ENCODE measurements at places on chromosomes 4 and X.

GRCh38 chr4:99806545-99806944 lies 10.1 kb upstream of the DAPP1 start:
- no peak for DNase-seq

- DNase-seq, result no peak
Measured at GRCh38 chr4:174910271-174910670, 7.9 kb upstream of the ADAM29 start.

- DNase-seq, result no peak
Measured at GRCh38 chrX:152902502-152902820, 4.6 kb downstream of the ZNF185 start.

DNA sequence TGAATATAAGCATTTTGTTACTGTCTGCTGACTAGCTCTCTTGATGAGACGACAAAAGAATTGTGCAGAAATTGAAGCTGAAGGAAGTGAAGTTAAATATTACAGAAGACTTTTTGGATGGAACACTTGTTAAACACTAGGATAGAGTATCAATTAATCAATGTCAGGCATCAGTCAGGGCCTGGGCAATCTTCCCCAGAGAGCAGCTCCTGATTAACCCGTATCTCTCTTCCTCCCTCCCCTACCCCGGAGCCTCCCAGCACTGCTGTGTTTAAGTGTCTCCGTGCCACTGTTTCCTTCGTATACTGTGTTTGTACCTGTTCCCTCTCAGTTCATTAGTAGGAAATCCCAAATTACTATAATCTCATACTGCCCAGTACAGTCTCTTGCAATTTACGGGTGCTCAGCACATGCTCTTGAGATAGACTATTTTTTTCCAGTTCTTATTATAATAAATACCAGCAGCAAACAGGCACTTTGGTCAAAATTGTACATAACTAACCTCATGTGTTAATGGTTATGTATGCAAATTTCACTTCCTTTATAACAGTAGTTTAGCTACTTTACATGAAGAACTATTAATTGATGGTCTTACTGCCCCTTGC lies 765.7 kb upstream of the FTHL17 start:
- no peak for DNase-seq

GRCh38 chr4:151407466-151408379 lies 1.3 kb upstream of the FHIP1A start:
- DNase-seq, result peak; percentile 37

- DNase-seq, result no peak
Measured at GRCh38 chr4:110296892-110297291, 98.5 kb upstream of the ELOVL6 start.

DNA sequence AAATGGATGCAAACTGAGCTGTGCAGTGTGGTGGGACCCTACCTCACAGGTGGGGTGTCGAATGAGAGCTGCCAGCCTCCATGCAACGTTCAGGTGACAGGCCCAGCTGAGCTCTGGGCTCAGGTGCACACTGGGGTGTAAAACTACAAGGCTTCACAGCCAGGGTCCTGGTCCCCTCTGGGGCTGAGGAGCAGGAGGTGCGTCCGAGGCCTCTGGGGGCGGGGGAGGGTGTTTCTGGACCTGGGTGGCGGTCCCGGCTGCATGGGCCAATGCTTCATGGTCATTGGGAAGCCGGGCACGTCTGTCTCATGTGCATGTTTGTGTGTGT lies 26.5 kb upstream of the SORCS2 start:
- DNase-seq, result no peak

DNA sequence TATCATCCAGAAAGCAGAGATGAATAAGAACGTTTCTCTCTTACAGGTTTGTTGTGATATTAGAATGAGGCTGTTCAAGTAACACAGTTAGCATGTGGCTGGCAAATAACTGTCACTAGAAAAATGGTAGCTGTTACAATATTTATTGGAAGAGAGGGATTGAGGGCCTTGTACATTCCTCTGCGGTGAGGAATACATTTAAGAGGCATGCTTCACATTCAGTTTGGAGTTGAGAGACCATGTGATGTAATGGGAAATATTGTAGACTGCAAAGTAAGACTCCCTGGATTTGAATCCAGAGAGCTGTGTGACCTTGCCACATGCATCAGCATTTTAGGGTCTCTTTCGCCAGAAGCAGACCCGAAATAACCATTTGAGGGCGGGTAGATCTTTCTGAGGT lies 104.8 kb upstream of the KIT start:
- no peak for DNase-seq

DNA sequence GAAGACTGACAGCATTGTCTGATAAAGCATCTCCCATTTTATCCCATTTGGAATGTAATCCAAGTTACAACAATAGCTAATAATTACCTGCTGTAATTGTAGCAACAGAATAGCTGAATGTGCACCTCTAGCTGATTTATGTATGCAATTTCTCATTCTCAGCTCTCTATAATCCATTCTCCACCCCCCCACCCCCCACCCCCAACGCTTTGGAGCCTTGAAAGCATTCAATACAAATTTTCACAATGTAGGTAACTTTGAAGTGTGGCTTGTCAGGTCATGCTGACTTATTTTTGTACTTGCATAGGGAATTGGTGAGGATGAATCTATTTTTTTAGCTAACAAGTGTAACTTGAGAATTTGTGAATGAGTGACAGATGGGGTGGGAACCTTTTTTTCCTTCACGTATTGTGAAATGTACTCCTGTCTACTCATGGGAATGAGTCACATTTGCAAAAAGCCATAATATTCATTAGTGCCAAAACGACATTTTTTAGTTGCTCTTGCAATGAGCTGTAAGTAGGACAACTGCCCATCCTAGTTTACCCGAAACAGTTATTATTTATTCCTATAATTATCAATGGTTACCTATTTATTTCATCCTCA lies 159.3 kb downstream of the PALLD start:
- no peak for DNase-seq

GRCh38 chr4:20015636-20016224 lies 236.0 kb upstream of the SLIT2 start:
- DNase-seq, result no peak

DNA sequence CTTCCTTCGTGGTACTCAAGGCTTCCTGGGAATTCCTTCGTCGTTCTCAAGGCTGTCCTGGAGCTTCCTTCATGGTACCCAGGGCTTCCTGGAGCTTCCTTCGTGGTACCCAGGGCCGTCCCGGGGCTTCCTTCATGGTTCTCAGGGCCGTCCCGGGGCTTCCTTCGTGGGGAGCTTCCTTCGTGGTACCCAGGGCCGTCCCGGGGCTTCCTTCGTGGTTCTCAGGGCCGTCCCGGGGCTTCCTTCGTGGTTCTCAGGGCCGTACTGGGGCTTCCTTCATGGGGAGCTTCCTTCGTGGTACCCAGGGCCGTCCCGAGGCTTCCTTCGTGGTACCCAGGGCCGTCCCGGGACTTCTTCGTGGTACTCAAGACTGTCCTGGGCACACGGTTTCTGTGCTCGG lies 339.6 kb upstream of the FAT1 start:
- DNase-seq, result no peak

DNA sequence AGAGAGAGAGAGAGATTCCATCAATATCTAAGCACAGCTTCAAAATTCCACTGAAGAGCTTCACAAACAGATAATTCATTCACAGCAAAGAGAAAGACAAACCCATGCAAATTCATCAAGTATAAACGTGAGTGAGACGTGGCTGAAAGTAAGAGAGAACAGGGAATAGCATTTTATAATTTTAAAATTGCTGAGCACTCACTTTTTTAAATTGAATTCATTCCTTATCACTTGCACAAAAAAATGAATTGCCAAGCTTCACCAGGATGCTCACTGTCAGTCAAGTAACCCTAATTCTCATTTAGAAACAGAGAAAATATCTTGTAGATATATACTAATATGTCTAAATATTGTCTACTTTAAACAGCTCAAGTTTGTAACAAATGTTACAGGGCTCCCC lies 40.5 kb downstream of the BMP3 start:
- no peak for DNase-seq

GRCh38 chr4:100876546-100876945 lies 358.7 kb upstream of the EMCN start:
- DNase-seq, result no peak

DNA sequence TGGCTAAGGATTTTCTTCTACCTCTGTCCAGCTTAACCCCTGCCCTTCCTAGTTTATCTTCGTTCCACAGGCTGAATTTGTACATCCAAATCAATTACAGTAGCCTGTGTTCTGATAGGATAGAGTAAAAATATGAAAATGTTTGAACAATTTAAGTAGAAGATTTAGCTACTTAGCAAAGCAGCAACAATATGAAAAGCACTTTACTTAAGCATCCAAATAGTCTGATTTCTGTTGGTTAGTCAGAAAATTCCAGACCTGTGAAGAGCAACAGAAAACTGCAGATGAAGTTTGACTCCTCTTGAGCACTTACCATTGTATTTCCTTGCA lies 2.0 kb downstream of the ARSJ start:
- DNase-seq, result no peak

DNA sequence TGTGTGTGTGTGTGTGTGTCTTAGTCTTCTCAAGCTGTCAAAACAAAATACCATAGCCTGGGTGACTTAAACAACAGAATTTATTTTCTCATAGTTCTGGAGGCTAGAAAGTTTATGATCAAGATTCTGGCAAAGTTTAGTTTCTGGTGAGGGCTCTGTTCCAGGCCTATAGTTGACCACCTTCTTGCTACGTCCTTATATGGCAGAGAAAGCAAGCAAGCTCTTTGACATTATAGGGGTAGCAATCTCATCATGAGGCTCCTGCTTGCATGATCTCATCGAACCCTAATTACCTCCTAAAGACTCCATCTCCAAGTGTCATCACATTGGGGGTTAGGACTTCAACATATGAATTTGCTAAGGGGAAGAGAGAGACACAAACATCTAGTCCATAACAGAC lies 6.9 kb upstream of the AFP start:
- no peak for DNase-seq

GRCh38 chr4:54877006-54877405 lies 219.2 kb downstream of the KIT start:
- no peak for DNase-seq

DNA sequence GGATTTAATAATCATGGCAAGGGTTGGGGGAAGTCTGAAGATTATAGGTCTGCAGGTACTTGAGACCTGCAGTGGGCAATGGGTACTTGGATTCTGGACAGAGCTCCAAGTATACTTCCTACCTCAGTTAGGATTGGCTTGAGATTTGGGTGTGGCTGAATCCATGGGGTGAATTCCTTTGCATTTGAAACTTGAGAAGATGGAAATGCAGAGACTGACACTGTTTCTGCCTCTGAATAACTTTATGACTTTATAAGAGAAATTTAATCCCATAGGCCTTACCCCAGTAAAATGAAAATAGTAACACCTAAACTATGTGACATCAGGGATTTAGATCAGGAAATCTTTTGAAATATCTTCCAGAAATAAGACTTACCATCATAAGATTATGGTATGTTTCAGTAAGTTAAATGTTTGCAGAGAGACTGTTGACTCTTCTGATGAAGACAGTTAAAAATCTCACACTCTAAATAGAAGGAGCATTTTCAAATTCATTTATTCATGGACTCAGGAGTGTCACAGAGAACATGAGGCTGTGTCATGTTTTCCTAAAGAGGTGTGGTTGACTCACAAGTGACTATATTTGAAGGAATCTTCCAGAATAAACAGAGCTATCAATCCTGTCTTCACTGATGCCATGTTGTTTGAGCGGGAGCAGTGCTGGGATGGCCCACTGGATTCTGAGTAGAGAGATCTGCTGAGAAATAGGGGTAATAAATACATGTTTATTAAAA lies 513.5 kb upstream of the NR3C2 start:
- DNase-seq, result no peak

GRCh38 chr4:163515198-163515597 lies 20.7 kb downstream of the TMA16 start:
- no peak for DNase-seq

DNA sequence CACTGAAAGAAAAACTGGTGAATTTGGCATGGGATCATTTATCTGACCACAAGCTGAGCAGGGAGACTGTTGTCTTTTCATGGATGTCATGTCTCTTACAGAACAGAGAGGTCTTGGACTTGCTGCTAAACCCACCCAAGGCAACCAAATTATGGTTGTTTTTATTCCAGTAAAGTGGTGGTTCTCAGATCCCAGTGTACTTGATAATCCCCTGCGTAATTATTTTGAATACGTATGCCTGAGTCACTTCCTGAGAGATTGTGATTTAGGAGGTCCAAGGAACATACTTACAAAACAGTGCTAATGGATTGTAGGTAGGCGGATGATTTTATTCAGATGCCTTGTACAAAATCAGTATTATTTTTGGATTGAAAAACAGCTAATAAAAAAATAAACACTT lies 585.6 kb downstream of the IL1RAPL1 start:
- DNase-seq, result no peak

DNA sequence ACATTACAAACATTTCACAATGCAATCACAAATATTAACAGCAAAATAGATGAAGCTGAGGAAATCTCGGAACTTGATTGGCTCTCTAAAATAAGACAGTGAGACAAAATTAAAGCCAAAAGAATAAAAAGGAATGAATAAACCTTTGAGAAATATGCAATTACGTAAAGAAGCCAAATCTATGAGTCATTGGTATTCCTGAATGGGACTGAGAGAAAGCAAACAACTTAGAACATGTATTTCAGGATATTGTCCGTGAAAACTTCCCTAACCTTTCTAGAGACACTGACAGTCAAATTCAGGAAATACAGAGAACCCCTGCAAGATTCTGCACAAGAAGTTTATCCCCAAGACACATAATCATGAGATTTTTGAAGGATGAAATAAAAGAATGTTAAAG lies 48.4 kb upstream of the SPANXN2 start:
- DNase-seq, result no peak

DNA sequence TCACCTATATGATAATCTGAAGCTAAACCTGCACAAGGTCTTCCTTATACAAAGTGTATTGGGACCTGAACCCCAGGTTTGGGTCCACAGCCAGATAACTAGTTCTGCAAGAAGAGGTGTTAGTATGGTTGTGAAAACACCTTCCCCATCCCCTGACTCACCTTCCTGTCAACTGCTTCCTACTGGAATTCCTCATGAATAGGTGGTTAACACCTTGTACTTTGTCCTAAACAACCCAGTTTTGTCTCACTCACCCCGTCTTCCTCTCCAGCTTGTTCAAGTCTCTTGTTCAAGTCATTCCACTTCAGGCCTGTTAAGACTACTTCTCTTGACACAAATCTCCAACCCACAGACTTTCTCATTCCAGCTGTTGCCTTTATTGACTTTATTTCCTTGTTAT lies 45.5 kb downstream of the CCNG2 start:
- no peak for DNase-seq

DNA sequence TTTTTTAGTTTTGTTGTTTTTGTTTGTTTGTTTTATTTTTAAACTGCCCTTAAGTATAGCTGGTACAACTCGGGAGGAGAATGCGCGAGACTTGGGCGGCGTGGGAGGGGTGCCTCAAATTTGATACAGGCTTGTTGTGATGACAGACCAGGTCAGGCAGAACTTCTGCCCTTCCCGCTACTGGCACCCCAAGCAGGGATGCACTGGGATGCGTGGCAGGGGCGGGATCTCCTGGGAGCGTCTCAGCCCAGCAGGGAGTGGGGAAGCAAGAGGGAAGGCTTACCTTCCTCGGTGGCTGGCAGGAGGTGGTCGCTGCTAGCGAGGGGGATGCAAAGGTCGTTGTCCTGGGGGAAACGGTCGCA lies 851 bp downstream of the SFRP2 start:
- no peak for DNase-seq
